ENCODE measurements at places on chromosomes 3 and 15.
A peak's percentile ranks its signal among the peaks of the same experiment; 100 is the strongest.

DNA sequence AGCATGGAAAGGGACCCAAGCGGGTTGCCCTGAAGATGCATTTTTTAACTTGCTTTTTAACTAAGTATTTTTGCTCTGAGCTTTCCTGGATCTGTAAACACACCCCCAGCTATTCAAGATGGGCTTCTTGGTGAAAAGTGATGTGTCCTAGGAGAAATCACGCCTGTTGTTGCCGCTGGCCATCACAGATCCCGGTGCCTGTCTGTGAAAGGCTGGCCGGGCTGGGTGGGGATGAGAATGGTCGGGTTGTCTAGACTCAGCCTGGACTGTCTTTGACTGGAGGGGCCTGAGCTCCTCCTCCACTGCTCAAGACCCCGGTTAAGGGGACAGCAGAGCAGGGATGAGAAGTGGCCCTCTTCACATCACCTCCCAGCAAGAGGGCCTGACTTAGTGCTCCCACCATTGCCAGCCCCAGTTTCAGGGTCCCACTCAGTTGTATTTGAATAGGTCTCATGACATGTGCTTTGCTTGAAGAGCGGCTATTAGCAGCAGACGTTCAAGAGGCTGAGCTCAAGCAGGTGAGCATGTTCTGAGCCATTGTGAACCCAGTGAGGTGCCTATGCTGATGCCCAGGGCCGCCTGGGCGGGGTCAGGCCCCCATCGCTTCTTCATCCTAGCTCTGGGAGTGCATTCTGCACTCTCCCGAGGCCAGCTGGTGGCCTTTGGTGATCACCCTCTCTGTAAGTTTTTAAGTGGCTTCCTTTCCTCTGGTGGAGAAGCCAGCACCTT lies 79.9 kb downstream of the IGF1R start:
- DNase-seq, result no peak

- DNase-seq, result peak; percentile 37
Observed at GRCh38 chr3:101950985-101951733, 101.8 kb downstream of the NFKBIZ start.

- DNase-seq, result no peak
Observed at GRCh38 chr15:29252234-29252633, 17.4 kb downstream of the NSMCE3 start.

- no peak for DNase-seq
Observed at GRCh38 chr15:101609742-101610610, 42.2 kb downstream of the TM2D3 start.

- DNase-seq, result peak; percentile 94
Observed at GRCh38 chr3:112390783-112391641, 58.1 kb downstream of the CD200 start.

DNA sequence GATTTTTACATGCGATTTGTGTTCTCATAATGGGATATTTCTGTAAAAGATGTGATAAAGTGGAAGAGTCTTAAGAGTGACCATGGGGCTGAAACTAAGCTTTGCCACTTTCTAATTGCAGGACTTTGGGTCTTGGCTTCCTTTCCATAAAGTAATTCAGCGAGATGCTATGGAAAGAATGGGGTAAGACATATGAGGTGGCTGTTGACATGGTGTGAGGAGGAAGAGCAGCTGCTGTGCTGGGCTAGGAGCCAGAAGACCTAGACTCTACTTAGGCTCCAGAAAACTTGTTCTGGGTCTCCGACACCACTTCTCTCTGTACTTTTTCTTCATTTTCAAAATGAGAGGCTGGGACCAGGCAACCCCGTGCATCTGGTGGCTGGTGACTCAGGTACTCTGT lies 654.5 kb upstream of the CFAP20DC start:
- DNase-seq, result no peak

GRCh38 chr3:22296601-22297000 lies 545.6 kb upstream of the ZNF385D start:
- peak; percentile 79 for DNase-seq

DNA sequence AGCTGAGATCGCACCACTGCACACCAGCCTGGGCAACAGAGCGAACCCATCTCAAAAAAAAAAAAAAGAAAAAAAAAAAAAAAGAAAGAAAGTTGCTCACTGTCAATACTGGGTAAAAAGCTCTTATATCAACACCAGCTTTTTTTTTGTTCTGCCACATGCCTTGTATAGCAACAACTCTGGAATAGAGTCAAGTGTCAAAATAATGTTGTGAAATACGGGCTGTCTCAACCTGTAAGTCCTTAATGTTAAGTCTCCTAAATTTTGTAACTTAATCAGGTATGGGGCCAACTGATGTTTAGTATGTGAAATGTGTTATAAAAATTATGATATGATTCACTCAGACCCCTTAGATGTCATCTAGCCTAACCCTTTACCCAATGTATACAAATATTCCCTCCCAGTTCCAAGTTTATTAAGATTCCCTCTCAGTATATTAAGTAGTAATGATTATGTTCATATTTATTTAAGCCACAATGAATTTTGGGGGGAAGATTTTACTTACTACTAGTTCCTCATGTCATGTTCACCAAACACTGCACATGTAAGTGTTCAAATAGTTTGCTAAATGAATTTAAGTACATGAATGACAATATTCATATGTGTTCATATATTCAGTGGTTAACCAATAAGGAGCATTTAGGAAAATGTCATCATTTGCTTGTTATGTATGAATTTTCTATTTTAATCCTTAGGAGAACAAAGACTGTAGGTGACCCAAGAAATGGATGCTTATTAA lies 52.2 kb downstream of the GPR160 start:
- DNase-seq, result no peak

- no peak for DNase-seq
Observed at GRCh38 chr3:42666022-42666421, 12.5 kb downstream of the ZBTB47 start.
